Endothelial cell (in vitro differentiated cells): ENCODE measurements at places on chromosomes 12 and 14. TPM values are rescaled to one million over a fixed set of nuclear protein-coding genes. Genes with fewer than 3 reads are reported as not detected.

TMEM179 gene
- total RNA-seq = 0.54 TPM

AGAP2 gene
- 27.0 TPM for total RNA-seq

CRACR2A gene
- total RNA-seq = 6.5 TPM

OR4E2 gene
- total RNA-seq = not detected

CLEC6A gene
- total RNA-seq = not detected

MLEC gene
- 124 TPM for total RNA-seq

RPGRIP1 gene
- 1.5 TPM for total RNA-seq

POMT2 gene
- 33.8 TPM for total RNA-seq

FOS gene
- 41.5 TPM for total RNA-seq

NEUROD4 gene
- not detected for total RNA-seq

PLEKHD1 gene
- 0.80 TPM for total RNA-seq

PIP4K2C gene
- total RNA-seq = 18.5 TPM

CPSF2 gene
- 80.3 TPM for total RNA-seq

ISM2 gene
- 0.21 TPM for total RNA-seq

CD69 gene
- 0.69 TPM for total RNA-seq

EEF1AKMT3 gene
- 8.6 TPM for total RNA-seq

CLEC12A gene
- not detected for total RNA-seq

CAPZA3 gene
- not detected for total RNA-seq

PTHLH gene
- total RNA-seq = 4.7 TPM

B4GALNT1 gene
- total RNA-seq = 1.3 TPM

GPRC5A gene
- total RNA-seq = 3.4 TPM

CLEC2D gene
- 18.9 TPM for total RNA-seq

OSGEP gene
- total RNA-seq = 46.1 TPM

PRPH gene
- not detected for total RNA-seq

ACRBP gene
- total RNA-seq = 19.3 TPM

PLEKHG3 gene
- 31.4 TPM for total RNA-seq

CLEC4E gene
- 1.2 TPM for total RNA-seq

BCL2L2 gene
- total RNA-seq = 22.0 TPM

TAS2R13 gene
- 0.90 TPM for total RNA-seq

CABP1 gene
- total RNA-seq = not detected

TAC3 gene
- 18.0 TPM for total RNA-seq

MON2 gene
- total RNA-seq = 31.9 TPM

KCNK13 gene
- total RNA-seq = 0.10 TPM

TSPAN8 gene
- not detected for total RNA-seq

LTBP2 gene
- total RNA-seq = 1.9 TPM

CARMIL3 gene
- 1.4 TPM for total RNA-seq

DPPA3 gene
- total RNA-seq = 0.26 TPM

PRH2 gene
- total RNA-seq = not detected
